ENCODE measurements at places on chromosomes 12 and 14. TPM values are rescaled to one million over a fixed set of nuclear protein-coding genes. Genes with fewer than 3 reads are reported as not detected.

DNA sequence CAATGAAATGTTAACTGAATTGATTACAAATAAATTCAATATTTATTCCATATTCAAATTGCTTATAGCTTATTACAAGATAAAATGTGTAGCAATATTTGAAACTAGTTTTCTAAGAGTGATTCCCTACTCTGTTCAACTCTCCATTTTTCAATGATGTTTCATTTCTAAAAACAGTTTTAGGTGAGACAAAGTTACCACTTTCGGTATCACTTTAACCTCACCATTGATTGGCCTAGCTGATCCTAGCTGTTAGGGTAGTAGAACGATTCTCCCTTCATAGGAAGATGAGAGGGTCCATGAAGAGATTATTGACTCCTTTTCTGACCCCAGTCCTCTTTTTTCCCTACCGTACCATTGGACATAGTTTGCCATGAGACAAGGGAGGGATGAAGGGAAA lies 373.3 kb downstream of the PRKD1 start:
- no peak for DNase-seq

DNA sequence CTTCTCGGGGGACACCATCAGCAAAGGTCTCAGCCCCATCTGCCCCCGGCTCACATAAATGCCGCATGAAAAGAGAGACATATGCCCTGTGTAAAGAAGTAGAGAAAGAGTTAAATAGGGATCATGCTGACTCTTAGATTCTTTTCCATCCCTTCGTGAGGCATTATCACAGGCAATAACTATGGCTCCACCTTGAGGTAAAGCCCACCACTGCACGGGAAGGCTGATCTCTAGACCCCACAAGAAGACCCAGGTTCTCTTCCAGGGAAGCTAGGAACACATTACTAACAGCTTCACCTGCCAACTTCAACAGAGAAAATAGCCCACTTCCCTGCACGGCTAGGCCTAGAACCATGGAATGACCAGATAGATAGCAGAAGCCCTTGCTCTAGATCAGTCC lies 14.1 kb upstream of the NOP2 start:
- DNase-seq, result no peak

Gene KRT73
- total RNA-seq, result not detected

GRCh38 chr14:80653956-80654355 lies 287.6 kb downstream of the CEP128 start:
- DNase-seq, result no peak

Gene CCNB1IP1
- total RNA-seq, result 85.6 TPM

GRCh38 chr12:101761781-101762180 lies 22.5 kb upstream of the SYCP3 start:
- DNase-seq, result no peak

Gene PTGDR
- 0.79 TPM for total RNA-seq

- no peak for DNase-seq
Measured at GRCh38 chr12:108720757-108721514, 10.4 kb downstream of the CORO1C start.

DNA sequence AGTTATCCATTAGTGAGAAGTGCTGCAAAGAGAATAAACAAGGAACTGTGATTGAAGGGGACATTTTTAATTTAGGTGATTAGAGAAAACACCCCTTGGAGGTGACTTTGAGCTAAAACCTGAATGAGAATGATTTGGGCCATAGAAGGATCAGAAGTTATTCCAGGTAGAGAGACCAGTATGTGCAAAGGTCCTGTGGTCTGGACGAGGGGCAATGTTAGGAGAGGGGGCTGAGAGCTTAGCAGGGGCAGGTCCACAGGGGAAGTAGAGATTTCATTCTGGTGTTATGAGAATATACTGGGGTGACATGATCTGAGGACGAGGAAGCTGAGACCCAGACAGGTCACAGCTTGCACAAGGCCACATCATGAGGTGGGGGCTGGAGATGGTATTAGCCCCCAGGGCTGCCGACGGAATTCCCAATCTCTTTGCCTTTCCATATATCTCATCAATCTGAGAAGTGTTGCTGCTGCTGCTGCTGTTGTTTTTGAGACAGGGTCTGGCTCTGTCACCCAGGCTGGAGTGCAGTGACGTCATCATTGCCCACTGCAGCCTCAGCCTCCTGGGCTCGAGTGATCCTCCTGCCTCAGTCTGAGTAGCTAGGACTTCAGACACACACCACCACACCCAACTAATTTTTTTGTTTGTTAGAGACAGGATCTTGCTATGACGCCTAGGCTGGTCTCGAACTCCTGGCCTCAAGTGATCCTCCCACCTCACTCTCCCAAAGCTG lies 55.6 kb downstream of the KCTD10 start:
- DNase-seq, result no peak

DNA sequence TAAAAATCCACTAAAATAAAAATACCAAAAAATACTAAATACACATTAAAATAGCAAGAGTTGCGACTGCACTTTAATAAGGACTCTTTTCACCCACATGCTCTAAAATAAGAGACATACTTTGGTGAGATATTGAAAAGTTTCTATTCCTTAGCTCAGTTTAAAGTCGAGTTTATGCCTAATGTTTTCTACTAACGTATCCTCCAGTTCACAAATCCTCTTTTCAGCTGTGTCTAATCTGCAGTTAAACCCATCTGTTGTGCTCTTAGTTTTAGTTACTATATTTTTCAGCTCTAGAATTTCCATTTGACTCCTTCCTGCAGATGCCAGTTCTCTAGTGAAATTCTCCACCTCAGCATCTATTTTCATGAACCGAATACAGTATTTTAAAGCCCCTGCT lies 63.8 kb downstream of the CDK17 start:
- DNase-seq, result no peak

DNA sequence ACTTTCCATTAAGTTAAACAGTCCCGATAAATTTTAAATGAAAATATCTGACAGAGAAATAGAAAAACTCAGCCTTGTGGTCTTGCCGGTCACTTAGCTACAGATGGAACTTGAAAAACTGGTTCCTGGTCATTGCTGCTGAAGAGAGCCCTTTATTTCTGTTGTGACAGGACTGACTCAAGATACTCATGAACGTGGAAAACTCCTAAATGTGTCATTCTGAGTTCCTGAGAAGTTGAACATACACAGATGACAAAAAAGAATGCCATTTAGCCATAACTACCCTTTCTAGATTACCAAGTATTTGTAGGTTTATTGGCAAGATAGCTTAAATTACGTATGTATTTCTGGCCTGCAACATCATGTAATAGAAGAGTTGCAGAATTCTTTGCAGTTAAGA lies 134.2 kb downstream of the HMGA2 start:
- DNase-seq, result no peak

Gene RND1
- total RNA-seq, result 0.94 TPM

DNA sequence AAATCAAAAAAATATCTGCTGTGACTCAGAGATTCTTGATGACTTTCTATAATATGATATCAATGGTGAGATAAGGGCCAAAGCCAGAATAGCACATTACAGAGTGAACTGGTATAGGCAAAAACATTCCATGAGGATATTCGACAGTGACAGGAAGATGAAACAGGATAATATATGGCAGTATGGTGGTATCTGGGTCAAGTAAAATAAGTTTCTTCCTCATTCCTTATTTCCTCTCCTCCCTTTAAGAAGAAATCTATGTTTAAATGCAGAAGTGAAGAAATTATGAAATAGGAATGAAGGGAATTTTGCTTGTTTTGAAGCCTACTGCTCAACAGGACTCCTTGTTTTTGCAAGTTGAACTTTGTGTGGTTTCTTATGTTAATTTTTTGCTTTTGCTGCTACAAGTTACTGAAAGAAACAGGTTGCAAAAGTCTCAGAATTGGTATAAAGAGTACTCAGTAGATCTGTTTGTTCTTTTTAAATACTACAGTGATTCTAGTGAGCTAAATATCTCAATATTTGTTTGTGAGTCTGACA lies 7.0 kb downstream of the ACSS3 start:
- DNase-seq, result no peak

DNA sequence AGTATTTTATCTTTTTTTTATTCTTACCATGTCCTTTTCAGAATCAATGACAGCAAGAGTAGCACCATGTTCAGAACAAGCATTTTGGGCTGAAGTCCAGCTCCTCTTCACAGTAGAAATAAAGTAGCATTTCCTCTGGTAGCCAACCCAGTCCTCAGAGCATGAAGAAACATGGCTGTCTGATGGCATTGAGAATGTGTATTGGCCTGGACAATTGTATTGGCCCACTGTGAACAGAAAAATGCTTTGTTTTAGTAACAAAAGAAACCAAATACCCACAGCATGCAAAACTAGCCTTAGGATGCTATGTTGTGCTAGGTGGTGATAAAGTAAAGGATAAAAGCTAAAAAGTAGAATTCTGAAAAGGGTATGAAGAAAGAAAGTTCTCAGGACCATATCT lies 5.7 kb downstream of the CD69 start:
- no peak for DNase-seq

DNA sequence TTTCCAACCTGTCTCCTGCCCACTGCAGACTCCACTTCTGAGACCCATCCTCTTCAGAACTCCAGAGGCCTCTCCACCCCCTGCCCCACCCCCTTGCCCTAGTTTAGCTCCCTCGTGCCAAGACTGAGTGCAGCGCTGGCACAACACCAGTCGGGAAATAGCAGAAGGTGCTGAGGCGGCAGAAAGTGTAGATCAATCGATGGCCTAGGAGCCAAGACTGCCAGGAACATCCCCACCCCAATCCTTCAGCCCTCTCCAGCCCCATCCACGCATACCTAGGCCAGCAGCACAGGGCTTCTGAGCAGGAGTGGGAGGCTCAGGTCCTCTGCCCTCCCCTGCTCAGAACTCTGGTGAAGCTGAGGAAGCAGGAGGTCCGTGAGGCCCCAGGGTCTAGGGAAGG lies 1.1 kb downstream of the CPNE6 start:
- no peak for DNase-seq

DNA sequence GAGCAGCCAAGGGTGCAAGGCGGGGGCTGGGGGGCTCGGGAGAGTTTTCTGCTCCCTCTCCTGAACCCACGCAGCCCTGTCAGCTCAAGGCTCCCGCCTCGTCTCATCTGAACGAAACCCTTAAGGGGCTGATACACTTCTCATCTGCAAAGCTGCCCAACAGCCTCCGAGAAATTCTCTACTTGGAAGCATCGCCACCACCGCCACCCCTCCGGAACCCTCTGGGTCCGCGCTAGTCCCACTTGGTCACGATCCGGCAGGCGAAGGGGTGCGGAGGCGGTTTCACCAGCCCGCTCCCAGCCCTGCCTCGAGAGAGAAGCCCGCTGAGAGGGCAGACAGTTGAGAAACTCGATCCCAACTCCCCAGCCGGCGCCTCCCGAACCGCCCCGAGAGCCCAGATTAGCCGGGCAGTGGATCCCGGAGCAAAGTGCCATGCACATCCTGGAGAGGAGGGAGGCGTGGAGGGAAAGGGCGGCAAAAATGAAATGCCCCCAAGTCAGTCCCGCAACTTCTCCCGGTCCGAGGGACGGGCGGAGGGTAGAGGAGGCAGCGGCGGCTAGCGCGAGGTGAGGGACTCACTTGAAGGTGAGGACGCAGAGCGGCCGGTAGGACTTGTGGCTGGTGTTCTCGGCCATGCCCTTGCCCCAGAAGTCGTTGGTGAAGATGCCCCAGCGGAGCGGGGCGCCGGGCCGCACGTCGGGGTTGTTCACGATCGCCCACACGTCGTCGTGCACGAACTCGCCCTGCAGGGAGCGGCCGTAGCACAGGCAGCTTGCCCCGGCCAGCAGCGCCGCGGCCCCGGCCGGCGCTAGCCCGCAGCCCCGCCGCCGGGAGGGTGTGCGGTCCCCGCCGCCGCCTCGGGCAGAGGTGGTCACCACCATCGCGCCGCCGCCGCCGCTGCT lies 620 bp downstream of the TMTC1 start:
- DNase-seq, result peak; percentile 54

DNA sequence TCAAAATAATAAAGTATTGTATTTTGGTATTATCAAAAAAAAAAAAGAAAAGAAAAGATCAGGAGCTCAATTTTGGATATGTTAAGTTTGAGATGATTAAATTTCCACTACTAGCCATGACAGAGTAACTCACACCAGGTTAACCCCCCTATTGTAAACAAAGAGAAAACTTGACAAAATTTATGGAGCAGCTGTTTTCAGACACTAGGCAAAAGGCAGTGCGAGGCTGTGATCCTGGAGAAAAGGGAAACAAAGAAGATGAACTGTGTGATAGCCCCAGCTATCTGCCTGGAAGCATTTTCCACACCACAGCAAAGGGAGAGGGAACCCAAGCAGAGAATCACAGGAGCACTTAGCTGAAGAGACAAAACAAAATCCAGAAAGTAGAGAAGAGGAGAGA lies 145.0 kb downstream of the KIF21A start:
- no peak for DNase-seq

Gene ERP27
- 1.9 TPM for total RNA-seq

GRCh38 chr14:74574706-74575105 lies 37.3 kb downstream of the LTBP2 start:
- no peak for DNase-seq

Gene DBX2
- not detected for total RNA-seq

Gene KLRK1
- total RNA-seq, result 0.35 TPM

GRCh38 chr14:24259282-24260025 lies 3.5 kb downstream of the TGM1 start:
- DNase-seq, result peak; percentile 36

Gene PTCSC3
- not detected for total RNA-seq

- no peak for DNase-seq
Measured at GRCh38 chr12:19739195-19739776, 300.0 kb downstream of the AEBP2 start.

DNA sequence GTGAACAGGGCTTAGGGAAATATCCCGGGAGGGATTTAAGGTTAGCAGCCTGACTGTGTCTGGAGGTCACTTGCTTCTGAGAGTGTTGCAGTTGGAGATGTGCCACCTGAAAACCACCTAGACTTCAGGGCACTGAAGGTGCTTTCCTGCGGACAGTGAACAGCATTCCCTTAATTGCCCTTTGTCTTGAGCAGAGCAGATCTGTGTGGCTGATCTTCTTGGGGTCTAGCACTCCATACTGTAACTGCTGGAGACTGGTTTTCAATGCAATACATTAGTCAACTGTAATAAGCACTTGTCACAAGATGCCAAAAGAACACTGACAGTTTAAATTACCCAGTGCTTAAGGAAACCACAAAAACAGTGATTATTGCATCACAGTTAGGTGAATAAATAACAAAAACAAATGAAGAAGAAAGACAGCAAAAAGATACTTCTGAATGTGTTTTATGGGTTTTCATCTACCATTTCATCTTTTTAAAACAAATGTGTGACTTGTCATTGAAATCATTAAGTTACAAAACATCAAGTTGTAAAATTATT lies 111.8 kb downstream of the PRIMA1 start:
- no peak for DNase-seq

DNA sequence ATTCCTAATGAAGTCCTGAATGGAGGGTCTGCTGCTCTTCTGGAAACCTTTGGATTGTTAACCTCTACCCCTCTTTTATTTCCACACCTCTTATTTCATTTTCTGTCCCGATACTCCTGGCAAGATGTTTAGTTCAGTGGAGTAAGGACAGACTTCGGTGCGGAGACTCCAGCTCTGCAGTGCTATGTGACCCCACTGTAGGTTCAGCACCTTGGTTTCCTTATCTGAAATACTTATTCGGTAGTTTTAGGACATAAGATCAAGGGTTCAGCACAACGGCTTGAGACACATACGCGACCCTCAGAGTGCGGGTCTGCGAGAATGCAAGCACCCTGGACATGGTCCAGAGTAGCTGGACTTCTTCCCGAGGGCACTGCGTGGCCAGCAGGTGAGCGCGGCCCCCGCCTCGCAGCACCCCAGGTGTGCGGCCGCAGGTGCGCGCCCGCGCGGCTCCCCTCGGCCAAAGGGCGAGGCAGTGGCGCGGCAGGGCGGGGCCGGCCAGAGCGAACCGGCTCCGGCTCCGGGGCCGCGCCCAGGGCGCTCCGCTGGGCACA lies 465 bp upstream of the FGD4 start:
- DNase-seq, result no peak

- DNase-seq, result no peak
Measured at GRCh38 chr14:88426271-88426670, 40.8 kb downstream of the SPATA7 start.

Data from ovary (tissue), 10 donors.